ENCODE measurements at places on chromosomes 16 and 17.

- no peak for DNase-seq
Observed at GRCh38 chr16:27222249-27223225, 19.2 kb downstream of the KDM8 start.

DNA sequence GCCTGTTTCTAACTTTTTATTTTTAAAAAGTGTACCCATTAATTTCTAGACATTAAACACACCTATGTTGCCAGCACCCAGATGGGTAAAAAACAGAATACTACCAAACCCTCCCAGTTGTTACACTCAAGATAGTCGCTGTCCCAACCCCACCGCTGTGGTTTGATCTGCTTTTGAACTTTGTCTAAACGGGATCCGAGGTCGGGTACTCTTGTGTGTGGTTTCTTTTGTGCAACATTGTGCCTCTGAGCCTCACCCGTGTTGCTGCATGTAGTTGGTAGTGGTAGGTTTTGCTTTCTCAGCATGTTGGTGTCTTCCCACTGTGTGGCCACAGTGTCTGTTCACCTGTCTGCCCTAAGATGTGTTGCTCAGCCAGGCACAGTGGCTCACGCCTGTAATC is 4.3 kb downstream of the KLHL36 start:
- no peak for DNase-seq

GRCh38 chr17:8152112-8152775 is at the start of gene PER1:
Gene PER1, minus strand, starts transcription at chr17:8152404. Its CDS starts 1,698 bp downstream, at chr17:8150706.
- DNase-seq = no peak

- DNase-seq = no peak
Observed at GRCh38 chr16:57127037-57127763, 34.8 kb downstream of the CPNE2 start.

GRCh38 chr17:77802333-77802615 is 156.2 kb upstream of the TNRC6C start:
- no peak for DNase-seq

Measured in SK-N-MC (cell line).